ENCODE measurements at places on chromosomes 4 and X.

GRCh38 chrX:7925867-7926472 is 1.2 kb downstream of the PNPLA4 start:
- DNase-seq = peak; percentile 67

GRCh38 chr4:144868309-144868708 is 222.4 kb downstream of the HHIP start:
- DNase-seq = no peak

DNA sequence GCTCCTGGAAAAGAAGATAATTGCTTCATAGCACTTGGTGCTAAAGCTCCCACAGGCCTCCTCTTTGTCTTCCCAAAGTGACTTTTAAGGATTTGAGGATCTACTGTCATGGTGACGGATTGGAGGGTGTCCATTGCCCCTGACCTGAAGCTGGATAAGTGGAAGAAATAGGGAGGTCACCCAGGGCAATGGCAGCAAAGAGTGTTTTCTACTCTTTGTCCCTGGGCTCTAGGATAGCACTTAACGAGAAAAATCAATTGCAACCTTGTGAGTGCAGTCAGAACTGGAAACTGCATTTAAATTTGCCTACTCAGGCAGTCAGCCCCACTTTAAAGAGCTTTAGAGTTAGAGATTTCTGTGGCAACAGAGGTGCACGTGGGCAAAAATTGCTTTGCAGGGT is 43.7 kb upstream of the XK start:
- DNase-seq = no peak

DNA sequence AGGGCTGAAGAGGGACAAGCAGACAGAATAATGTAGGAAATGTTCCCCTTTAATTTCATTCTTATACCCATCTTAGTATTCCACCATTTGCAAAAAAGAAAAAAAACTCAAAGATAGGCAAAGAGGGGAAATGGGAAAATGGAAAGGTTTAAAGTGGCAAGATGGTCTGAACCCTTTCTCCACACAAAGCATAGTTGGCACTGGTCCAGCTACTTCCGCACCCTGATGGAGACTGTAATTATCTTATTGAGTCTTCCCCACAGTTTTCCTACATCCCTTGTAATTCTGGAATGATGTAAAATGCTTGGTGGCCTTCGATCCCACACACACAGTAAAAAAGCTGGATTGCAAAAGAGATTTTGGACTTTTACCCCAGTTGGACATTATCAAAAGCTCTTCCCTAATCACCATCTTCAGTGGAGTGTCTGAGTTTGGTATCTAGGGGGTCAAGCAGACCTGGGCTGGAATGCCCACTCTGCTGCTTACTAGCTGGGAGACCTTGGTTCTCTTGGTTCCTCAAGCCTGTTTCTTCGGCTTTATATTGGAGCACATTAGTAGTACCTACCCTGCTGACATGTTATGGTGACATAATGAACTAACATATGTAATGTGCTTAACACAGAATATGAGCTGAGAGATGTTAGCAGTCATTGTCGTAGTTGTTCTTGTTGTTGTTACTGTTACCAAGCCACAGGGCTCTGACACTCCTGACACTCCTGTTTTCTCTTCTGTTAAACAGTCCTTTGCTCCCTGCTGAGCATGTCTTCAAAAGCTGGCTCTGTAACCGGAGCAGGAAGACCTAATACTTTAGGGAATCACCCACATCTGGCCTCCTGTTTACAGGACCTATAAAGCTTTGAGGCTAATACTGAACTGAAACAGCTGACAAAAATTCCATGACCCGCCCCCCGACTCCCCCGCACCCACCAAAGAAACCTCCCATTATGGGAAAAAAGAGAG is 4.7 kb downstream of the SRPX2 start:
- no peak for DNase-seq

DNA sequence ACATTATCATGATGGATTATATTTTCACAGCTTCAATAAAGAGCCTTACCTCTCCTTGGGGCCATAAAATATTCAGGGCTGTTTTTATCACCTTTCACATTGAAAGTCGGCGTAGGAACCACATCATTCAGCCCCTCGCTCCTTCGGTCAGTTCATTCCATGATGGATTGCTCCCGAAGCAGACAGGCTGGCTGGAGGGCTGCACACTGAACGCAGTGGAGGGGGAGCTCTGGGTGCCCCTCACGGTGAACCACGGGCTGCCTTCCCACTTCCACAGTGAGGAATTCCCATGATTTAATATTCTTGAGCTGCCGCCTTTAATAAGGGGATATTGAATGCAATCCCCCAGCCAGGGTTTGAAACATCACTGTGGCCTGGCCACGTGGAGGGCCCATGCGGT is 16.0 kb downstream of the PPP2R2C start:
- DNase-seq = no peak

- peak; percentile 51 for DNase-seq
Measured at GRCh38 chr4:38902695-38903094, 35.1 kb downstream of the FAM114A1 start.

GRCh38 chr4:93157986-93158385 is 670.6 kb upstream of the ATOH1 start:
- no peak for DNase-seq

GRCh38 chrX:42759881-42760280 is 18.1 kb downstream of the PPP1R2C start:
- no peak for DNase-seq

- no peak for DNase-seq
Measured at GRCh38 chr4:179095585-179096221, 1653.5 kb upstream of the AGA start.

Data from GM13977 (cell line).